Inflammatory macrophage treated with lipopolysaccharide for 4 hours (primary cell): ENCODE measurements at places on chromosomes 7 and 10.

DNA sequence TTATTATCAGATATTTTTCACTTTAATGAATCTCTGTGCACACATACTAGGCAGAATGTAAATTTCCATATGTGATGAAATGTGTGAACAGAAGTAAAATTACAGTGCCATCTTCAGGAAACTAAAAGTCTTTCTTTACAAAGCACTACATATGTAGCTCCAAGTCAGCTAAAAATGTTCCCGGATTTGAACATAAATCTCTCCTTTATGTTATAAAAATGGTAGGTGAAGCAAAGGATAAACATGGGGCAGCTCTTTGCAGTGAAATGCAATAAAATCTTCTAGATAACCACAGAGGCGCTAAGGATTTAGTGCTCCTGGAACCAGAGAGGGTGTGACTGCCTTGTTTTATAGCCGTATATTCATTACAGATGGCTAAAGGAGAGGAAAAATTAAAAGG is 104.9 kb upstream of the C7orf33 start:
- no peak for DNase-seq

DNA sequence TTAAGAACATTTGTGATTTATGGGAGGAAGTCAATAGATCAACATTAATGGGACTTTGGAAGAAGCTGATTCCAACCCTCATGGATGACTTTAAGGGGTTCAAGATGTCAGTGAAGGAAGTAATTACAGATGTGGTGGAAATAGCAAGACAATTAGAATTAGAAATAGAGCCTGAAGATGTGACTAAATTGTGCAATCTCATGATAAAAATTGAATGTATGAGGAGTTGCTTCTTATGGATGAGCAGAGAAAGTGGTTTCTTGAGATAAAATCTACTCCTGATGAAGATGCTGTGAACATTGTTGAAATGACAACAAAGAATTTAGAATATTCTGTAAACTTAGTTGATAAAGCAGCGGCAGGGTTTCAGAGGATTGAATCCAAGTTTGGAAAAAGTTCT is 70.9 kb upstream of the NEUROD6 start:
- no peak for DNase-seq

DNA sequence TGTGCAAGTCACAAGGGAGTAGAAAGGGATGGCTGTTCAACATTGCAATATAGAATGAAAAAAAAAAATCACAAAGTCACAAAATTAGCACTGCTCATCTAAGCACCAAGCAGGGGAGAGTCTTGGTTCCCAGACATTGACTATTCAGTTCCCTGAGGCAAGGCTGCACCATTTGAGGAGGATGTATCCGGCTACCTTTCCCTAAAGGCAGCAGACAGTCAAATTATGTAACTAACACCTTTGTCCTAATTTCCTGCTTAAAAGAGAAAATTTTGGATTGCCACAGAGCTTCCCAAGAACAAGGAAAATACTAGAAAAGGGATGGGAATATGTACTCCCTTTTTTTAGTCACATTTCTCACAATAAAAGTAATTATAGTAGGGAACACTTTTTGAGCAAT is 148.1 kb downstream of the PCLO start:
- DNase-seq = no peak

- no peak for DNase-seq
Observed at GRCh38 chr10:130022511-130023299, 58.6 kb upstream of the EBF3 start.

DNA sequence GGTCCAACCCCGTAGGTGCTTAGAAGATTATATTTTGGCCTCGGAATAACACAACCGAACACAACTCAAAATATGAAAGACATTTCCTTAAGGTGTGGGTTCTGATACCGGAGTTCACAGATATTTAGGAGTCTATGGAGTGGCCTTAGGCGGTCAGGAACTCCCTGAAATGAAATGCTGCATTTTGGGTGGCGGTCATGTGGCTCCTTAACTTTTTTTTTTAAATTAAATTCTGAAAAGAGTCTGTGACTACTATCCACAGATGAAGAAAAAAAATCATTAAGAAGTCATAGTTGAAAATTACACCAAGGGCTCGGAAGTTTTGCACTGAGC is 290.9 kb upstream of the NFE2L3 start:
- no peak for DNase-seq

DNA sequence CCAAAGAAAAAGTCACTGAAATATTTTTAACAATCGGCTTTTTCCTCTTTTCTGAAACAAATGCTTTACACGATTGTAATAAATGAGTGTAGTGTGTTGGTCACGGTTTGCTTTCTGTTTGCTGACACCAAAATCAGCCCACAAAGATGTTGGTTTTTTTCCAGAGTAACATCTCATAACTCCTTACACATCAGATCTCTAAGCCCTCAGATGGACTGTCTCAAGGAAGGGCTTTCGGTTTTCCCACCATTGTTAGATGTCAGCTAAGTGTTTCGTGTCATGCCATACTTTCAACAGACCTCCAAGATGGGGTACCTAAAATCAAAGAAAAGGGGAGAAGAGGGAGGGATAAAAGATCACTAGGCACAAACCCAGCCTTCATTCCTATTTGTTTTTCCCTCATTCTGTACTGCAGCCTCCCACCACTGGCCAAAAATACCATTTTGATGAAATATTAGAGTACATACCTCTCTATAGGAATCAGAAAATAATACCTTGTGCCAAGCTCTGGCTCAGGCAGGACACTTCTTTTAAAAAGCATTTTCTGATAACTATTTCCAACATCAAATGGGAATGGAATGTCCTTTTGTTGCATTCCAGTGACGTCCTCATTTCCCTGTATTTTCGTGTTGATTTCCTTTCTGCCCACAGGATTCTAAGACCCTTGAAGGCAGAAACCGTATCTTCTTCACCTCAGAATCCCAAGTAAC is 159.1 kb downstream of the DGKI start:
- no peak for DNase-seq

- peak; percentile 58 for DNase-seq
Observed at GRCh38 chr10:114822444-114823076, 980 bp downstream of the FHIP2A start.
